ENCODE measurements at places on chromosomes 6 and 20. TPM values are rescaled to one million over a fixed set of nuclear protein-coding genes. Genes with fewer than 3 reads are reported as not detected.

The MSH5 gene
- total RNA-seq = 27.8 TPM

The TMC2 gene
- total RNA-seq = not detected

The RAD21L1 gene
- not detected for total RNA-seq

The MRAP2 gene
- 5.3 TPM for total RNA-seq

The DEFB124 gene
- 3.3 TPM for total RNA-seq

The NUP43 gene
- total RNA-seq = 51.4 TPM

The ROMO1 gene
- total RNA-seq = 97.1 TPM

The PNLDC1 gene
- not detected for total RNA-seq

The PPP1R14C gene
- total RNA-seq = 0.52 TPM

The LINC00237 gene
- total RNA-seq = not detected

The FLRT3 gene
- 77.7 TPM for total RNA-seq

The STMND1 gene
- not detected for total RNA-seq

The GRM4 gene
- total RNA-seq = 0.21 TPM

The SHLD1 gene
- total RNA-seq = 13.9 TPM

The GMPR gene
- 2.3 TPM for total RNA-seq

The SLC22A3 gene
- total RNA-seq = 8.5 TPM

The CLVS2 gene
- total RNA-seq = 0.18 TPM

The EPHA7 gene
- total RNA-seq = 4.6 TPM

The RIPPLY2 gene
- 0.86 TPM for total RNA-seq

The CST9 gene
- total RNA-seq = not detected

The IL17F gene
- total RNA-seq = not detected

The UBE2V1 gene
- total RNA-seq = 120 TPM

The OR12D2 gene
- total RNA-seq = not detected

The PKIB gene
- total RNA-seq = 3.5 TPM

The INSM1 gene
- not detected for total RNA-seq

The MCCD1 gene
- not detected for total RNA-seq

The NOTCH4 gene
- total RNA-seq = 19.4 TPM

The MYT1 gene
- 0.18 TPM for total RNA-seq

The GGT7 gene
- 27.3 TPM for total RNA-seq

The DEF6 gene
- 28.0 TPM for total RNA-seq

The KCNB1 gene
- 1.6 TPM for total RNA-seq

The ACOT8 gene
- total RNA-seq = 21.0 TPM
